ENCODE measurements at places on chromosomes 7 and 10. TPM values are rescaled to one million over a fixed set of nuclear protein-coding genes. Genes with fewer than 3 reads are reported as not detected.

- no peak for DNase-seq
These were observed 7.2 kb downstream of the PALS2 start for GRCh38 chr7:24580283-24580946.

GRCh38 chr7:44964831-44965440 lies 13.9 kb downstream of the MYO1G start:
- DNase-seq: no peak

DNA sequence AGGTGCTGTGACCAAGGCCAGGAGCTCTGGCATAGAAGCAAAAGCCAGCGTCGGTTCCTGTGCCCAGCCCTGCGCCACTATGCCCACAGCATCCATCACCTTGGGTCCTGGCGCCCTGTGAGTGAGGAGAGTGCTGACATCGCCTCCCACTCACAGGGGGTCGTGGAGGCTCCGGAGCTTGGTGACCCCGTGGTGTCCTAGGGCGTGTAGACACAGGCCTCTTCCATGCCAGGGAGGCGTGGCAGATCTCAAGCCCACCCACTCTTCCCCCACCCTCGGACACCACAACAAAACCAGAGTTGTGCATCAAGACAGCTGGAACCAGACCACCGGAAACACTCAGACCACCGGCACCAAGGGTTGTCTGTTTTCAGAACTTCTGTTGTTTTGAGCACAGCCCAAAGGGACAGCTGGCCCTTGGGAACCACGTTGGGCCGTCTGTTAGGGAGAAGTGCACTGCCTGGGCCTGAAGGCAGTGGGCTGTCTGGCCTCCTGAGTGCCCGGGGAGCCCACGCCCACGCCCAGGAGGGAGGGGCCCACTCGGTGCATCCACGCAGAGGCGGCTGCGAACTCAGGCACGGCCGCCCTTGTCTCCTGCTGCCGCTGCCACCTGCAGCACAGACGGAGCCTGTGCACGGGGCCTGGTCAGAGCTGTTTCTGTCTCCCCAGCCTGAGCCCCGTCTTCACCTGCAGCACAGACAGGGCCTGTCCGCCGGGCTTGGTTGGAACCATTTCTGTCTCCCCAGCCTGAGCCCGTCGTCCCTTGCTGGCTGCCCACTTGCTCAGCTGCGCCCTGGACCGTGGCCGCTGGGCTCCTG lies 106.3 kb downstream of the INPP5A start:
- no peak for DNase-seq

DNA sequence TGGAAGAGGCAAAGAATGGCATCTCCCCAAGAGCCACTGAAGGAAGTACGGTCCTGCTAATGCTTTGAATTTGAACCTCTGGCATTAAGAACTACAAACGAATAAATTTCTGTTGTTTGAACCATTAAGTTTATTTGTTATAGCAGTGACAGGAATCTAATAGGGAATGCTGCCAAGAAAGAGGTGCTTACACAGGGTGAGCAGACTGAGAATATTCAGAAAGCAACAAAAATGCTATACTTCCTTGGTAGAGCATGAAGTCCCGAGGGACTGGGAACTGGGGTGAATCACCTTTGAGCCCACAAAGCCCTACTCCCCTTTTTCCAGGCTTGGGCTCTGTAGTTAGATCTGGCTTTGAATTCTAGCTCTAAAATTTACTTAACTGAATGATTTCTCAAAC lies 45.0 kb downstream of the PANK1 start:
- peak; percentile 66 for DNase-seq

DNA sequence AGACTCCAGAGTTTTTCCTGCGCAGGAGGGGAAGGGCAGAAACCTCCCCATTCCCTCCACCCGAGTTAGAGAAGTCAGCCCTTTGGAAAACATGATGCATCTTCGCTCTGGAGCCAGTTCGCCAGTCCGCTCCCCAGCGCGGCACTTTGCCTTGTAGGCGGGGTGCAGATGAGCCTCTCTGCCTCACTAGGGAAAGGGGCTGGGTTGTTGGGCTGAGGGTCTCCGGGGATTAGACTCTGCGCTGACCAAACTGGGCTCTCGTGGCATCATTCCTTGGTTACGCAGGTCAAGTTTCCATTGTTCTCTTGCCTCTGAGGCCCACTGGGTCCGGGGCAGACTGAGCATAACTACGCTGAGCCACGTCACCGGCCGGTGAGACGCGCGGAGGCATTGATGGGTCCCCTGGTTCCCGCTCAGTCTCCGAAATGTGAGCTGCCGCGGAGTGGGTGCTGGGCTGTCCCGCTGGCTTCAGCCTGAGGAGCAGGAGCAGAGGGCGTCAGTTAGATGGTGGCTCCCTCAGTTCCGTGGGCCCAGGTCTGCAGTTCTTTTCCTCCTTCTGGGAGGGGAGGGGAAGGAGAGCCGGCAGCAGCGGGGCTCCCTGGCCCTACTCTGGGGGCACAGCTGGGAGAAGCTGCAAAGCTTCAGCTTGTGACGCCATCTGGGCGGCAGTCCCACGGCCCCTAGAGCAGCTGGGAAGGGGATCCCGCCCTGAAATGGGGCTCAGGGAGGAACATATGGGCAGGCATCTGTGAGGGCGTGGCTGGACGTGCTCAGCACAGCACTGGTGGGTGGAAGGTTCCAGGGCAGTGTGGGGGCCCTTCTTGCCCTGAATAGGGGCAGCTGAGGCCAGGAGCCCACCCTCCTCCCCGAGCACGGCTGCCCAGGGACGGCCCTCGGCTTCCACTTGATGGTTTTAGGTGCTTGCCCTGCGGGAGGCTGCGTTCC lies 121.3 kb upstream of the BTBD16 start:
- DNase-seq: no peak

- no peak for DNase-seq
These were observed 226.5 kb downstream of the NEBL start for GRCh38 chr10:20670579-20670978.

GRCh38 chr10:21100190-21100589 lies 203.1 kb upstream of the NEBL start:
- DNase-seq: no peak

DNA sequence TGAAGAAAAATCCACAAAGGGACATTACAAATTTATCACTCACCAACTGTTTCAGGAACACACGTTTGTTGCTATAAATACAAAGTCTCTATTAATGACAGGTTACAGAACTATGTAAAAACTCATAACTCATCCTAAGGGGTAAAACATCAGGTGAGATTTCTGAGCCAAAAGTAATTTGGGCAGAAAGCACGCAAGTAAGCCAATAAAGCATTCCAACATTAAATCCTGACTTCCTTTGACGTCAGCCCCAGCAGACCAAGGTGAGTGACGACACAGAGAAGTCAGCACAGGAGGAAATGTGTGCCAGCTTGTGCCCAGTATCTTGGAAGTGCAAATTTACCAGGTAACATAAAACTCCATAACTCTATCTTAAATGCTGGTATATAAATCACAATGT lies 45.7 kb downstream of the IMMP2L start:
- peak; percentile 54 for DNase-seq

DNA sequence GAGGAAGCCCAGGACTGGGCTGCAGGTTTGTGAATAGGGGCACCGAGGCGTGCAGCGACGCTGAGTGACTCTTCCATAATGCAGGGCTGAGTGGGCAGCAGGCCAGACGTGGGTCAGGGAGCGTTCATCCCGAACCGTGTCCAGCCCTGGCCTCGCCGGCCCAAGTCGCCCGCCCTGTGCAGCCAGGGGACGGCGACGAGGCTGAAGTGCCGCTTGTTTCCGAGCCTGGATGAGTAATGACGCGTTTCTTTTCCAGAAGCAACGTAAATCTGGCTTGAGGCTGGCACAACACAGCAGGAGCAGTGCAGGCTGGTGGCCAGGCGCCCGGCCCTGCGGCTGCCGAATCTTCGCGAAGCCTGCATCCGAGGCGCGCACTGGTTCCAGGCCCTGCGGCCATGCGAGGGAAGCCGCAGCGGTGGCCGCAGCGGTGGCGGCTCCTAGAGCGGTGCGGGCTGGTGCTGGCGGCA lies 74.0 kb upstream of the SEC61G start:
- peak; percentile 55 for DNase-seq

SPDYE11 gene
- total RNA-seq: not detected

STEAP1 gene
- total RNA-seq: 13.4 TPM
